ENCODE measurements at places on chromosomes 2 and 18. TPM values are rescaled to one million over a fixed set of nuclear protein-coding genes. Genes with fewer than 3 reads are reported as not detected.

PTPRN gene
- 88.2 TPM for total RNA-seq

AQP4 gene
- total RNA-seq: 0.22 TPM

ALK gene
- total RNA-seq: 0.16 TPM

SULT1C2 gene
- total RNA-seq: not detected

TDRD15 gene
- total RNA-seq: not detected

CNDP1 gene
- total RNA-seq: 0.31 TPM

MERTK gene
- total RNA-seq: 5.1 TPM

VAMP8 gene
- total RNA-seq: 35.3 TPM

CCNYL1 gene
- total RNA-seq: 35.2 TPM

GCG gene
- not detected for total RNA-seq

DARS1 gene
- total RNA-seq: 37.9 TPM

TTR gene
- total RNA-seq: not detected

RTN4 gene
- 509 TPM for total RNA-seq

DLX1 gene
- not detected for total RNA-seq

SERPINB5 gene
- not detected for total RNA-seq

DYTN gene
- not detected for total RNA-seq

FZD7 gene
- 61.5 TPM for total RNA-seq

ELAC1 gene
- 7.6 TPM for total RNA-seq

CPO gene
- not detected for total RNA-seq

DSEL gene
- 16.5 TPM for total RNA-seq

GNLY gene
- total RNA-seq: not detected

MAB21L4 gene
- 0.43 TPM for total RNA-seq

LYG2 gene
- total RNA-seq: not detected

PDE11A gene
- total RNA-seq: 0.89 TPM

REG3G gene
- total RNA-seq: not detected

ANKRD53 gene
- 0.94 TPM for total RNA-seq

FEV gene
- not detected for total RNA-seq

SP5 gene
- total RNA-seq: not detected

TMEM247 gene
- total RNA-seq: not detected

HOXD11 gene
- not detected for total RNA-seq

Measured in astrocyte (in vitro differentiated cells and primary cell).